Stimulated activated naive B cell treated with anti-CD40 and anti-IgM and Interleukin-4, amounts not matched to agents 10 μg/mL and 1 μg/mL and 100 μg/mL, for 72 hours (primary cell): ENCODE measurements at places on chromosomes 2 and 18.

GRCh38 chr2:233350708-233351107 lies 3.6 kb upstream of the DGKD start:
- DNase-seq, result no peak

DNA sequence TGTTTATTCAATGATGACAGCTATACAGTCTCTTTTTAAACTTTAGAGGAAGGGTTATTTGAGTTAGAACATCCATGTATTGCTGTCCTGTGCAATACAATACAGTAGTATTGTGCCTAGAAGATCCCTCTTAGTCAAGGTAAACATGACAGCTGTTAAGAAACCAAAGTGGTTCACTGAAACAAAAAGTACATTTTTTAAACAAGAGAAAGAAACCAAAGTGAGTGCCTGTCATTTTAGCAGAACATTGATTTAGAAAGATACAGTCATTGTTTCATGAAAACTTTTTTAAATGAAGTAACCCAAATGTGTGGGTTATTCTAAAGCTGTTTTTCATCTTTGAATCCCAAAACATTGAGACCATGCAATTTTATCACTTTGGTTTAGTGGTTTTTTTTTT lies 15.5 kb downstream of the ITPRID2 start:
- DNase-seq, result no peak

DNA sequence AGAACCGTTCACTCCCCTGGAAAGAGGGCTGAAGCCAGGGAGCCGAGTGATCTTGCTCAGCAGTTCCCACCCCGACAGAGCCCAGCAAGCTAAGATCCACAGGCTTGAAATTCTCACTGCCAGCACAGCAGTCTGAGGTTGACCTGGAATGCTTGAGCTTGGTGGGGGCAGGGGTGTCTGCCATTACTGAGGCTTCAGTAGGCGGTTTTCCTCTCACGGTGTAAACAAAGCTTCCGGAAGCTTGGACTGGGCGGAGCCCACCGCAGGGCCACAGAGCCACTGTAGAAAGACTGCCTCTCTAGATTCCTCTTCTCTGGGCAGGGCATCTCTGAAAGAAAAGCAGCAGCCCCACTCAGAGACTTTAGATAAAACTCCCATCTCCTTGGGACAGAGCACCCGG lies 180.8 kb downstream of the WDR7 start:
- DNase-seq, result no peak

- no peak for DNase-seq
Observed at GRCh38 chr2:240121190-240121589, 14.9 kb downstream of the COPS9 start.

DNA sequence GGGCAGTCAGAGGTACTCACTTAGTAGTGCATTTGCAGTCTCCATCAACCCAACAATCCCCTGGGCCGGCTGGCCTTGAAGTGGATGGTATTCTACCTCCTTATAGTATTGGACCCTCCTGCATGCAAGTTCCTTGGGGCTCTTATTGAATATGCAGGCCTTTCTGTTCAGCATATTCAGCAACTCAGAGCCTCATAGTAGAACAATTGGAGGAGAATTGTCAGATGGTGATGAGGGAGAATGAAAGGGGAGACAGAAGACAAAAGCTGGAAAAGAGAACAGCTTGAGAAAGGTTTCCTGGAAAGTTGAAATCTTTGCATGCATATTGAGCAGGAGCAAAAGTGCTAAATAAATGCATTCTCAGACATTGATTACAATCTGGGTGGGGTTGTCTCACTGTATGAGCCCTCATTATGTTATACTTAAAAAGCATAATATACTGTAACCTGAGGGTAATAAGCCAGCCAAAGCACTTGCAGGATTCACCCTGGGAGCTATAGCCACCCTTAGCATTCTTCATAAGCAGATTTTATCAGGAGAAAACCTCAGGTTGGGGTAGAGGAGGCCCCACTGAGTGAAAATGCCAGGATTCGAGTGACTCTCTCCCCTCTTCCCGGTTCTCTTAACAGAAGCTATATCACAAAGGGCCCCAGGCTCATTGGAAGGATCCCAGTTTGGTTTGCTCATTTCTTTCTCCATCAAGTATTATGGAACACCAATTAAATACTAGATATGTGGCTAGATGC lies 178.1 kb downstream of the MSH2 start:
- no peak for DNase-seq

GRCh38 chr2:186255823-186256222 lies 230.2 kb upstream of the ZC3H15 start:
- no peak for DNase-seq

- no peak for DNase-seq
Observed at GRCh38 chr2:113131352-113132185, 4.2 kb downstream of the IL1RN start.
